ENCODE measurements at places on chromosomes 7 and 10.

DNA sequence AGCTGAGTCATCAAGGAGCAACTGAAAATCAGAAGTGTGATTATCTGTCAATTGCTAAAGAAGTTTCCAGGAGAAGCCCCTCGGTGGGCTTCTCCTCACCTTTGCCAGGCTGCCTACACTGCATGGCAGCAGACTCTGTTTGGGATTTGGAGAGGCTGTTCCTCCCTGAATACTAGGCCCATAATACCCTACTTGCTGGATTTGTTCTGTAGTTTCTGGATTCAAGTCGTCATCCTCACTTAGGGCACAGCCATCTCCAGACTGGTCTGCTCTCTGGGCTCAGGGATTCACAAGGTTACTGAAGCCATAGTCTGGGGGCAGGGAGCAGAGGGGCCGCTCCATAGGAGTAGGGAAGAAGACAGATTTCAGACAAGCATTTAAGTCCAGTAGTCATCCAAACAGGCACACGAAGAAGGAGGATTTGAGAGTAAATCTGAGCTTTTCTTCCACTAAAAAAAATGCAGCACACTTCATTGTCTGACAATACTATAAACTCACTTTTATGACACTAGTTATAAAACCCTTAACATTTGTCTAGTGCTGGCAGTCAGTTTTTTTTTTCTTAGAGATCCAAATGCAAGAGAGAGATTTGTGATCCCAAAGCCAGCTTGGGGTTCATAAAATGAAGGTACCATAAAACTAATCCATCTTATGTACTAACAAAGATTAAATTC lies 723.3 kb downstream of the GRID1 start:
- no peak for DNase-seq

DNA sequence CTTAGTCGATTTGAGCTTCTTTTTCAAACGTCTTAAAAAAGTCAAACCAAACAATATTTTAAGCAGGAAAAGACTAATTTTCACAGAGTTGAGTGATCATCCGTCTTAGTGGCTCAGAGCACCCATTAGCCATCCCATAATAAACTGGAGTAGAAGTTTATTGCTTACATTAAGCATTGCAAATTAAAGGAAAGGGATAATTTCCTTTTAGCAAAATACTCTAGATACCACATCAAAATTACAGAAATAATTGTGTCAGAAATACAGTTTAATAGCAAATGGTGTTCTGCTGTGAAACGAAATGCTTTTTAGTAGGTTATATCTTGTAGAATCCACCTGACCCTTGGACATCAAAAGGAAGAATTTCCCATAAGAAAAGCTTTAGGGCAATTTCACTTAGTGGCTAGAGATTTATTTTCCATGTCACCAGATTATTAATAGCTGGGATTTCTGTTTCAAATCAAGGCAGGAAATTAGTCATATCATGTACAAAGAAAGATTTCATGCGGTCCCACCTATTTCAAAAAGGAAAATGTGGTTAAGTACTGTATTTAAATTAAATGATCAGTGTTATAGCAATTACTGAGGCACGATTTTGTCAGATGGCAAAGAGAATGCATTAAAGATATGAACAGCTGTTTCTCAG lies 96.2 kb downstream of the NPTX2 start:
- no peak for DNase-seq

DNA sequence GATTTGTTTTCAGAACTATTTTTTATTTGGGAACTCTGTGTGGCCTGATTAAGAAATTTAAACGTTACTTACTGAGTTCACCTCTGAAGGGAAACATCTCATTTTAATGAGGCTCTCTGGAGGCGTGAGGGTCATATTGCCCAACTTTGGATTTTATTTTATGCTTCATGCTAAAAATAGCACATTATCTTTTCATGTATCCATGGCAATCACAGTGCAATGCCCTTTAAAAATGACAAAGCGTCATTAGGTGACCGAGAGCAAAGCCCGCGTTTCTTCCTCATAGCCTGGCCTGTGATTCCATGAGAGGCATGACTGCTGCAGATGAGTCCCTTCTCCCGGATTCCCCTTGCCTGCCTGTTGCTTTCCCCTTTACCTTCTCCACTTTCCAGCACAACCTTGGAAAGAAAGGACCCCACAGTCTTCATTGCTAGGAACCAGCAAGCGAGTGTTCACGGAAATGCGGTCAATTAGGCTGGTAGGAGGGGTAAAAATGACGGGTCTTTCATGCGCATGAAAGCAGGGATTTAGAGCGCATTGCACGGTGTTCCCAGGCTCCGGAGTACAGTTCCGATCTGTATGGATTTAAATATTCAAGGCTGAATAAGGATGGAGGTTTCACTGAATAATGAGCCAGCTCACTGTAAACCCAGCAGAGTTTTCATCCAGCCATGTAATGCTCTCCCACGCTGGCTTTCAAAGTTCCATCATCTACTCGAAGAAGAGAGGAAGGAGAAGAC lies 98.2 kb upstream of the PITRM1 start:
- DNase-seq: no peak

DNA sequence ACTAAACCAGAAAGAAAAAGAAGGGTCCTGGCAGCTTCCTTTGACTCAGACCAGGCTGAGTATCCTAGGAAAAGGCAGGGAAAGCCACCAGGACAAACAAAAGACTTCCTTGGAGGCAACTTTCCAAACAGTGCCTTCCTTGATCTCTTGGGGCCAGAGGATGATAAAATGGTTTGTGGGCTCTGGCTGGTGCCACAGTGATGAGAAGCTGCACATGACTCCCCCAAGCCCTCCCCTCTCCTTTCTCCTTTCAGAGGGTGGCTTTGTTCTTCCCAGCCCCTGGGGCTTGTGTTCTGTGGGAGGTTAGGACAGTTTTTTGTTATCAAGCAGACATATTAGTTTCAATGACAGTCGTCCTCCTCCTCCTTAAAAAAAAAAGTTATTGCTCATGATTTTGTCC lies 183.2 kb downstream of the SEM1 start:
- DNase-seq: peak; percentile 99

DNA sequence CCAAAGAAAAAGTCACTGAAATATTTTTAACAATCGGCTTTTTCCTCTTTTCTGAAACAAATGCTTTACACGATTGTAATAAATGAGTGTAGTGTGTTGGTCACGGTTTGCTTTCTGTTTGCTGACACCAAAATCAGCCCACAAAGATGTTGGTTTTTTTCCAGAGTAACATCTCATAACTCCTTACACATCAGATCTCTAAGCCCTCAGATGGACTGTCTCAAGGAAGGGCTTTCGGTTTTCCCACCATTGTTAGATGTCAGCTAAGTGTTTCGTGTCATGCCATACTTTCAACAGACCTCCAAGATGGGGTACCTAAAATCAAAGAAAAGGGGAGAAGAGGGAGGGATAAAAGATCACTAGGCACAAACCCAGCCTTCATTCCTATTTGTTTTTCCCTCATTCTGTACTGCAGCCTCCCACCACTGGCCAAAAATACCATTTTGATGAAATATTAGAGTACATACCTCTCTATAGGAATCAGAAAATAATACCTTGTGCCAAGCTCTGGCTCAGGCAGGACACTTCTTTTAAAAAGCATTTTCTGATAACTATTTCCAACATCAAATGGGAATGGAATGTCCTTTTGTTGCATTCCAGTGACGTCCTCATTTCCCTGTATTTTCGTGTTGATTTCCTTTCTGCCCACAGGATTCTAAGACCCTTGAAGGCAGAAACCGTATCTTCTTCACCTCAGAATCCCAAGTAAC lies 159.1 kb downstream of the DGKI start:
- DNase-seq: no peak

- no peak for DNase-seq
Measured at GRCh38 chr10:74949843-74950765, 123.7 kb downstream of the KAT6B start.

DNA sequence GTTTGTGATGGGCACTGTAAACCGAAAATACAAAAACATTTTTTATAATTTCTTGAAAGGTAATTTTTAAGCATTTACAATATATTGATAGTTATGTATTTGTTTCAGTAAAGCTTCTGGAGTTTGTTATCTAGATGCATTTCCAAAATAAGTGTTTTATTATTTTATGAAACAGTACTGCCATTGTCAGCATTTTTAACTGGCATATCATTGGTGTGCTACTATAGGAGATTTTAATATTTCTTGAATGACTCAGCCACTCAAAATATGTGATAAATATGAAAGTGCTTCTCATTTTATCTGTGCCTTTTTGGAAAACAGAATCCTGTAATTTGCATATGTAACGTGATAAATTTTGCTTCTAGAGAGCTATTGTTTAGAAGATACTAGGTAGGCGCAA lies 97.9 kb downstream of the ANKIB1 start:
- DNase-seq: no peak

- DNase-seq: no peak
Measured at GRCh38 chr7:90758933-90759562, 162.9 kb downstream of the CDK14 start.

GRCh38 chr7:93014410-93014809 lies 103.4 kb downstream of the SAMD9 start:
- DNase-seq: no peak

- no peak for DNase-seq
Measured at GRCh38 chr7:86790383-86790782, 146.7 kb downstream of the GRM3 start.

GRCh38 chr10:99560277-99561126 lies 27.8 kb downstream of the NKX2-3 start:
- DNase-seq: peak; percentile 75

- DNase-seq: peak; percentile 61
Measured at GRCh38 chr7:33511778-33512177, 382.4 kb downstream of the BBS9 start.

DNA sequence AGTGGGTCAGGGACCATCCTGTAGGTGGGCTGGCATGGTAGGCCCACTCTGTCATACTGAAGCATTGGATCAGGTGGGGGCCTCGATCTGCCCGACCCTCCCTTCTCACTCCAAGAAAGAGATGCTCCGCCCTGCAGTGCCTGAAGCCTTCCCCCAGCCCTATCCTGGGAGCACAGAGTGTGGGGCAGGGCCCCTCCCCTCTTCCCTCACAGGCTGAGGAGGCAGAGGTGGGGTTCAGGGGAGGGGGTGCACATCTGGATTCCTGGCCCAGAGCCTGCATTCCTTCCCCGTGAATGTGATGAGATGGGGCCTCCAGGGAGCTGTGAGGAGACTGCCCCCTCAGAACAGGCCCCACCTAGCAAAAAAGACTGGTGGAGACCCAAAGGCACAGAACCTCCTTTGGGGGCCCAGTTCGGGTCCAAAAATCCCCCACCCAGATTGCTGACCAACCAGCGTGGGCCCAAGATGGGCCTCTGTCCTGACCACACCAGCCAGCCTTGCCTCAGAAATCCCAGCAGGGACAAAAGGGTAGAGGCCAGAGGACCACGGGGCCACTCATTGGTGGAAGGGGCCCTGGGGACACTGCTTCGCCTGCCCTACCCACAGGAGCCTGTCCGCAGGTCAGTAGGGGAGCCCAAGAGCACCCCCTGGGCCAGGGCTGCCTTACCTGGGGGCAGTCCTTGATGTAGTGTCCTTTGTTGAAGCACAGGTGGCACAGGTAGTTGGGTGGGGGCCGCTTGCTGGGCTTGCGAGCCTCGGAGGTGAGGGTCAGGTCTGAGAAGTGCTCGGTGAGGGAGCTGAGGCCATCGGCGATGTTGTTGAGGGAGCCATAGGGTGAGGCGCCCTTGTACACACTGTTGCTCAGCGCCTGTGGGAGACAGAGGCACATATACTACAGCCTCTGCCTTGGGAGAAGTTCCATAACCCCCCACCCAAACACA lies 13.3 kb downstream of the ZCCHC24 start:
- no peak for DNase-seq

DNA sequence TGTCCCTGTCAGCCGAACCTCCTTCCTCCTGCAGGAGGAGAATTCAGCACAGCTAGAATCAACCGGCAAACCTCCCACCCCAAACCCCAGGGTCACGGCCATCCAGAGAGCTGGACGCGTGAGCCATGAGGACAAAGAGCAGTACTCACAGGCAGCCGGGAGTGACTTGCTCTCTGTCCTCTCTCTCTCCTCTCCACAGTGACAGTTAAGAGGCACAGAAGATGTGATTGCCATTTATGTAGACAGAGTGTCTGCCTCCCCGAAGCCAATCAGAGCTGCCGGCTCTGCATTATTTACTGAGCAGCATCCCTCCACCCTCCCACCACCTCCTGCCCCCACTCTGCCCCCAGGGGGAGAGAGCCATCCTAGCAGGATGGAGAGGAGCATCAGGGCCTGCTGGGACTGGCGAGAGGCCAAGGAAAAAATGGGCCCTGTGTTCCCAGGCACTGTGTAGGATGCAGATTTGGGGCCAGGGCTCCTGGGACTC lies 4.3 kb downstream of the DDC start:
- no peak for DNase-seq

- DNase-seq: no peak
Measured at GRCh38 chr10:71085689-71086438, 126.5 kb upstream of the UNC5B start.

- DNase-seq: no peak
Measured at GRCh38 chr10:79185067-79185774, 116.5 kb downstream of the ZMIZ1 start.

GRCh38 chr10:87723500-87723899 lies 63.8 kb downstream of the PAPSS2 start:
- DNase-seq: peak; percentile 75

- DNase-seq: no peak
Measured at GRCh38 chr7:82323806-82324205, 119.8 kb downstream of the CACNA2D1 start.

DNA sequence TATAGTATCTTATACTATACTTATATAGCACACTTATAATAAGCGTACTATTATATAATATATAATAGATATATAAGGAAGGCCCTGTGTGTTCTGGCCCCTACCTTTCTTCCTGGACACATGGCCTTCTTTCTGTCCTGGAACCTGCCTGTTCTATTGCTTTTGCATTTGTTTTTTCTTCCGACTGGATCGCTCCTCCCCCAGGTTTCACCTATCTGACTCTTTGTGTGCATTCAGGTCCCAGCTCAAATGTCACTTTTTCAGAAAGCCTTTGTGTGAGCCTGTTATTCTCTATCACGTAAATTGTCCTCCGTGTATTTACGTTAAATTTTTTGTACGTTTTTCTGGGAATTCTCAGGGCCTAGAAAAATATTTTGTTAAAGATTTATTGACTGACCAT lies 2.9 kb upstream of the TRIM8 start:
- DNase-seq: no peak

GRCh38 chr7:114392686-114393085 lies 21.9 kb upstream of the FOXP2 start:
- no peak for DNase-seq

- no peak for DNase-seq
Measured at GRCh38 chr10:51217505-51217904, 143.2 kb downstream of the PRKG1 start.

- peak; percentile 10 for DNase-seq
Measured at GRCh38 chr7:143504937-143505297, 27.2 kb downstream of the TAS2R41 start.

- peak; percentile 32 for DNase-seq
Measured at GRCh38 chr10:18658271-18659124, 733 bp upstream of the ARL5B start.

GRCh38 chr7:129771928-129772479 lies 160.5 kb downstream of the NRF1 start:
- DNase-seq: no peak

GRCh38 chr7:158422887-158423560 lies 164.6 kb downstream of the PTPRN2 start:
- no peak for DNase-seq

GRCh38 chr10:113646336-113647201 lies 17.3 kb downstream of the NRAP start:
- DNase-seq: no peak

GRCh38 chr7:46035166-46035565 lies 114.1 kb upstream of the IGFBP3 start:
- no peak for DNase-seq

GRCh38 chr10:100912013-100912604 lies 654 bp upstream of the SLF2 start:
- peak; percentile 22 for DNase-seq

All from SK-MEL-5 (cell line).